ENCODE measurements at places on chromosomes 4 and X.

GRCh38 chrX:102558607-102559006 lies 40.7 kb upstream of the ARMCX5 start:
- no peak overlapping the region for H3K27ac ChIP-seq
- no peaks in the 10 kb centered on the region for H3K27me3 ChIP-seq
- no peak overlapping the region for H3K4me3 ChIP-seq
- H3K36me3 ChIP-seq: no peaks in the 10 kb centered on the region
- no peak for DNase-seq

- H3K36me3 ChIP-seq: no peaks in the 10 kb centered on the region
- H3K27me3 ChIP-seq: no peaks in the 10 kb centered on the region
- H3K4me1 ChIP-seq: no peaks in the 10 kb centered on the region
- H3K27ac ChIP-seq: no peak overlapping the region
- no peak overlapping the region for H3K4me3 ChIP-seq
Observed at GRCh38 chrX:110454336-110454735, 95.7 kb downstream of the RTL9 start.

- no peak for DNase-seq
- no peak overlapping the region for H3K4me3 ChIP-seq
- H3K27ac ChIP-seq: no peak overlapping the region
- no peaks in the 10 kb centered on the region for H3K36me3 ChIP-seq
Observed at GRCh38 chr4:28879178-28879577, 1841.0 kb upstream of the PCDH7 start.

DNA sequence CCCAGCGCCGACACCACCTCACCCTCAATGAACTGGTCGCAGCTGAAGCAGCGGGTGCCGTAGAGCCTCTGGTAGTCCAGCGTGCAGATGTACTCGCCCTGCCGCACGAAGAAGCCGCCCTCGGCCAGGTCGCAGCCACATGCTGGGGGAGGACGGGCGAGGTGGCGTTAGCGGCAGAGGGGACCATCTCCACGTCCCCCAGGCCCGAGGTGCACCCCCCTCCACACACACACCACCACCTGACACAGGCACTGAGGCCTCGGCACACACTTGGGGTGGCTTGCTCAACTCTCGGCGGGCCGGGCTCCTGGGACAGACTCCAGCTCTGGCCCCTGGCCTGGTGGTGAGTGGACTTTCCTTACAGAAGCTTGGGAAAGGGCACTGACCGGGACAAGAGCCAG lies 61.5 kb downstream of the ABLIM2 start:
- no peak for DNase-seq
- H3K4me3 ChIP-seq: no peak overlapping the region
- no peak overlapping the region for H3K27ac ChIP-seq
- no peaks in the 10 kb centered on the region for H3K27me3 ChIP-seq

GRCh38 chrX:18129690-18130089 lies 91.0 kb downstream of the BEND2 start:
- DNase-seq: no peak
- no peaks in the 10 kb centered on the region for H3K36me3 ChIP-seq
- H3K4me1 ChIP-seq: no peaks in the 10 kb centered on the region
- H3K27ac ChIP-seq: no peak overlapping the region
- H3K4me3 ChIP-seq: no peak overlapping the region

DNA sequence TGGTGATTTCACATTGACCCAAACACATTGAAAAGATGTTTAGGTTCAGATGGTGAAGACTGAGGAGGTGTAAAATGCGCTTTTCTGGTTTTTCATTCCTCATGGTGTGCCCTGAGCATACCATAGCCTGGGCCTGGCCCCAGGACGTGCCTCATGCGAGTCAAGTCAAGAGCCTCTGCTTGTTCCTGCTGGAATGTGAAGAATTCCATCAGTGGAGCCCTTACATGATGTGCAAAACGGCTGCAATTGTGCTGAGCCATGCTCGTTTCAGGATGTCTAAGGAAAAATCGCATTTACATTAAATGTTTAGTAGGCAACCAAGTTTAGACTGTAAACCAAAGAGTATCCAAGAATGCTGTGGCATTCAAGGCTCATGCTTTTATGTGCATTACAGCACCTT lies 34.9 kb downstream of the GYG2 start:
- no peak overlapping the region for H3K27ac ChIP-seq
- DNase-seq: no peak
- no peaks in the 10 kb centered on the region for H3K27me3 ChIP-seq

- peaks cover 11% of the 10 kb centered on the region for H3K36me3 ChIP-seq
- H3K4me1 ChIP-seq: no peaks in the 10 kb centered on the region
- H3K4me3 ChIP-seq: no peak overlapping the region
- H3K27ac ChIP-seq: peak overlapping the region; percentile 91
- no peaks in the 10 kb centered on the region for H3K27me3 ChIP-seq
Observed at GRCh38 chrX:153928846-153929245, 2.8 kb upstream of the ARHGAP4 start.

DNA sequence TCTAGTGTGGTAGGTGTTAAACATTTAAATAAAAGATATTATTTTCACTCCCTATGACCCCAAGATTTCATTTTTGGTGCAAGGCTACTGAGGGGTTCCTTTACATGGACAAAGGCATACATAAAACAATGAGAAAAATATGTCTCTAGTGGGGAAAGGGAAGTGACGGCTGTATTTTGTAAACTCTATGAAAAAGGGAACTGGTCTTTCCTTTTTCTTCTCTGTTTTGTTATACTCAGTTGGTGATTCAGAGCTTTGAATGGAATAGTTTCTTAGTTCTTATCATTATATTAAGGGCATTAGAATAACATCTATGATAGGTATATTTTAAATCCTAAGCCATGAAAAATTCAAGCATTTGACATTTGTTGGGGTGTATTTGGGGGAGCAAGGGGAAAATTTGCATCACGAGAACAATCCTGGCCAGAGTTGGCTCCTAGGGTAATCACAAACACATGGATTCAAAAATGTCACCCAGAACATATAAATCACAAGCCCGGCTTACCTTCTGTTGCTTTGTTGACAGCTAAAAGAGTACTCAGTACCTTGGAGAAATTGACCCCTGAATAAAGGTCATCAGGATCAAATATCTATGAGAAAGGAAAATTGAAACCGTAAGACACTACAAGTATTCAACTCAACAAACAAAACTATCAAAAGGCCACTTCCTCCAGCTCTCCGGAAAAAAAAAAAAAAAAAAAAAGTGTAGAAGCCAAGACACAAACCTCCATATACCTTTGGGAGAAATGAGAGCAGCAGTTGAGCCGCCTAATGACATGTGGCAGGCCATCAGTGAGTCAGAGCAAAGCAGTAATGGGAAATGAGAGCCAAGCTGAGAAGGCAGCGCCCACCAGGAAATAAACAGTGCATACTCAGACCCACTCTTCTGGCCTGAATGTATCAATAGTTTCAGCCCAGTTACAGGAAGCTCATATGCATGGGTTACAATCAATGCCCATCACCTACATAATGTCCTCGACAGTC lies 33.4 kb downstream of the ARHGEF6 start:
- no peaks in the 10 kb centered on the region for H3K27me3 ChIP-seq
- H3K4me3 ChIP-seq: no peak overlapping the region
- H3K4me1 ChIP-seq: no peaks in the 10 kb centered on the region
- H3K36me3 ChIP-seq: no peaks in the 10 kb centered on the region
- no peak for DNase-seq

- no peaks in the 10 kb centered on the region for H3K36me3 ChIP-seq
- no peaks in the 10 kb centered on the region for H3K4me1 ChIP-seq
- H3K27ac ChIP-seq: no peak overlapping the region
- H3K27me3 ChIP-seq: no peaks in the 10 kb centered on the region
Observed at GRCh38 chrX:32987142-32987541, 224.2 kb downstream of the DMD start.

DNA sequence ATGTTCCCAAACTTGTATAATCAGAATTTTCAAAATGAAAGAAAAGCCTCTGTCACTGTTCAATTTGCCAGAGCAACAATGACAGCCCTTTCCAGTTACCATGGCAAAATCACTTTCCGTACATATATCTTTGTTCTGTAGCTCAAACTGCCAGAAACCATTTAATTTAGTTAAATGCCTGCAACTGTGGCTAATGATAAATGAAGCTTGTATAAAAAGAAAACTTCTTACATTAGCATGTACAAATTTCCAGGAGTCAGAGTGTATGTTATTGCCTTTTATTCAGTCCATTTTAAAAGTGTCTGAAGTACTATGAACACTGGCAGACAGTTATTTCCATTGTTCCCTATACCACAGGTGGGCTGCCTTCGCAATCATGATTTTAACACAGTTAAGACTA lies 30.3 kb downstream of the ARAP2 start:
- no peak overlapping the region for H3K4me3 ChIP-seq
- no peaks in the 10 kb centered on the region for H3K27me3 ChIP-seq
- no peaks in the 10 kb centered on the region for H3K4me1 ChIP-seq

GRCh38 chr4:169826634-169827187 lies 69.0 kb upstream of the HPF1 start:
- H3K27me3 ChIP-seq: no peaks in the 10 kb centered on the region
- DNase-seq: no peak
- H3K4me1 ChIP-seq: no peaks in the 10 kb centered on the region
- H3K36me3 ChIP-seq: no peaks in the 10 kb centered on the region
- no peak overlapping the region for H3K4me3 ChIP-seq

DNA sequence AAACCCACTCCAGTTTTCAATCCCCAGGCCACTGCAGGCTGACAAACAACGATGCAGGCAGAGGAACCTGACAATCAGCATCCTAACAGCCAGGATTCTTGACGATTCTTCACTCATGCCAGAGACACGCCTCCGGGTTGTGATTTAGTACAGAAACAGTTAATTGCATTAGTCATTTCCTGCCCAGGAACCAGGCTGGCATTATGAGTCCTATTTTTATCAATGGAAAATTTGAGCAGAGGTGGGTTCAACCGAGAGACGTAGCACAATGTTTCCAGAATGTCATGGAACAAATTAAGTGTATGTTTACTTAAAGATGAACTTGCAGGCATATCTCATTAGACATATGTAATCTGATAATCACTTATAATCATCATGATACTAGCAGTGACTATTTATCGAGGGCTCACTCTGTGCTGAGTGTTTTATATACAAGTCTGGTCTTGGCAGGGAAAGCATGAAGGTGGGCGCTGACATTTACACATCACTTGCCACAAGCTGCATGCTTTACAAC lies 159.7 kb downstream of the NSUN7 start:
- H3K27ac ChIP-seq: peak overlapping the region; percentile 81
- H3K27me3 ChIP-seq: no peaks in the 10 kb centered on the region
- no peak for DNase-seq

DNA sequence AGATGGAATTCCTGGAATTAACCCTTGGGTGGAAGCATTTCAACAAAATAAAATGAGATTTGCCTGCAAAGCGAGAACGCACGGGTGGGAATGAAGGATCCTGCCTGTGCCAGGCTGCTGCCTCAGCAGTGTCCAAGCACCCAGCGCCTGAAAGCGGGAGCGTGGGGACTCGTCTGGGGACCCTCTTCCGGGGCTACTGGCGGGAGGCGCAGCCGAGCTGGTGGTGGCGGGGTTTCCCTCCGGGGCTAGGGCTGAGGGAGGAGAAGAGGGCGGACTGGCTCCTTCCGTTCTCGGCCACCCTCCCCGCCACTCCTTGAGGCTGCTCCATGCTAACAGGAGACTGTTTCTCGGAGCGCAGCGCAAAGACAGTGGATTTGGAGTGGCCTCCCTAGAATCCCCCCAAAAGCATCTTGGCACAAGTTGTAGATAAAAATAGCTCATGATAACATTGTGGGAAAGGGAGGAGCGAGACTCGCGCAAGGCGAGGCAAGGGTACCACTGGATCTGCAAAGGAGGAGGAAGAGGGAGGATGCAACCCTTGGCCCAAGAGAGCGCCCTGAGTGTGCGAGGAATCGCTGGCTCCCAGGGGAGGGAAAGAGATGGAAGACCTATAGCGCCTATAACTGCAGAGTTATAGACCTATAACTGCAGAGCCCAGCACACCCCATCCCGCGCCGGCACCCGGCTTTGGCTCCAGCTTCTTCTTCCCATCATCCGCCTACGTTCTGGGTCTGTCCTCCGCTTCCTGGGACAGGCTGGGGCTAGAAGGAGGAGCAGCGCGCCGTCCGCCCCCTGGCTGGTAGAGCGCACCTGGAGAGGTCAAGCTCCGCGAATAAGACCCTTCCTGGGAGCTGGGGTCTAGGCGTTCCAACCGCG lies 1.3 kb downstream of the HS3ST1 start:
- H3K4me3 ChIP-seq: peak overlapping the region; percentile 50
- H3K36me3 ChIP-seq: no peaks in the 10 kb centered on the region

DNA sequence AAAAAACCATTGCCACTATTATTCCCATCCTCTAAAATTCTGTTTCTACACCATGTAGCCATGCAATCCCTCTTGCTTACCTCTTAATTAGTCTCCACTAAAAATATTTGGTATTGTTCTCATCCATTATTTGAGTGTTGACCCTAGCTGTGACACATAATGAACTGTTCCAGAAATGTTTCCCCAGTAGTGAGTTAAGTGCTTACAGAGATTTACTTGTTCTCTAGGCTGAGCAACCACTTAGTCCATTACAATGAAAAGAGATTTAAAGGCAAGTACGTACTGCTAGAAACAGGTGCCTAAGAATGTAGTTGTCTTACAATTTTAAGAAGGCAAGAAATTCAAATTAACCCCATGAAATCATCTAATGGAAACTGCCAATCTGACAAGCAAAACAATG lies 112.7 kb upstream of the PTPN13 start:
- no peaks in the 10 kb centered on the region for H3K4me1 ChIP-seq
- H3K4me3 ChIP-seq: no peak overlapping the region
- no peaks in the 10 kb centered on the region for H3K27me3 ChIP-seq
- H3K27ac ChIP-seq: no peak overlapping the region

DNA sequence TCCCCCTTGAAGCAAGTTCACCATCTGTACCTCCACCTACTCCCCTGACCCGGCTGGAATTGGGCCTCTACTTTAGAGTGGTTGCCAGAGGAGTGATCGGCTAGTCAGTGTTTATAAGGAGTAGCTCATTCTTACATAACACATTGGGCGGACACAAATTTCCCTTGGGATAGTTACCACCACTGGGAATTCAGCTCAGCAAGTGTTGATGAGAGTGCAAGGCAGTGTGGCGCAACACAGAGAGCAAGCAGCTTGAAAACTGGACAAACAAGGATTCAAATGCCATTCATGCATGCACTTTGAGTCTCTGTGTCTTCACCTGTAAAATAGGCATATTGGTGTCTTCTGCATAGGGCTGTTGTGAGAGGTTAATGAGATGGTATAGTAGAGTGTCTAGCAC lies 92.7 kb downstream of the STK32B start:
- H3K27ac ChIP-seq: no peak overlapping the region
- no peaks in the 10 kb centered on the region for H3K4me1 ChIP-seq
- H3K36me3 ChIP-seq: no peaks in the 10 kb centered on the region
- peaks cover 36% of the 10 kb centered on the region for H3K27me3 ChIP-seq
- H3K4me3 ChIP-seq: no peak overlapping the region
- DNase-seq: no peak

DNA sequence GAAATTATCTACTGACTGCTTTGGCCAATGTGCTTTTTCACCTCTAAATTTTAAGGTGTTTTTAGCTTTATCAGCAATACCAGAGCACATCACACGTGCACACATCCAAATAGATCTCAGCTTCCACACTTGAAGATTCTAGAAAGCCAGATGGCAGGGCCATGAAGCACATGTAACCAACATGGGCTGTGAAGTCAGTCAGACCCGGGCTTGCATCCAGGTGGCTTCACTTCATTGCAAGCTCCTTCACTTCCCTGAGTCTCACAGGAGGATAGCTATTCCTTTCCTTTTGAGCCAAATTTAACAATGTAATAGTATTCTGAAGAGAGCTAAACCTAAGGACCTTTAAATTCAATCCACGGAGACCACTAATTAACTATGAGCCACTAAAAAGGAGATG lies 86.5 kb downstream of the SH3RF1 start:
- H3K4me3 ChIP-seq: no peak overlapping the region
- no peaks in the 10 kb centered on the region for H3K36me3 ChIP-seq
- no peak overlapping the region for H3K27ac ChIP-seq
- H3K4me1 ChIP-seq: peaks cover 21% of the 10 kb centered on the region
- DNase-seq: no peak

All from RWPE2 (cell line).